Stimulated activated CD4-positive, alpha-beta T cell treated with anti-CD3 and anti-CD28 coated beads, Interleukin-2, amount 100 ng/mL, for 24 hours (primary cell): ENCODE measurements at places on chromosomes 2 and 18.

DNA sequence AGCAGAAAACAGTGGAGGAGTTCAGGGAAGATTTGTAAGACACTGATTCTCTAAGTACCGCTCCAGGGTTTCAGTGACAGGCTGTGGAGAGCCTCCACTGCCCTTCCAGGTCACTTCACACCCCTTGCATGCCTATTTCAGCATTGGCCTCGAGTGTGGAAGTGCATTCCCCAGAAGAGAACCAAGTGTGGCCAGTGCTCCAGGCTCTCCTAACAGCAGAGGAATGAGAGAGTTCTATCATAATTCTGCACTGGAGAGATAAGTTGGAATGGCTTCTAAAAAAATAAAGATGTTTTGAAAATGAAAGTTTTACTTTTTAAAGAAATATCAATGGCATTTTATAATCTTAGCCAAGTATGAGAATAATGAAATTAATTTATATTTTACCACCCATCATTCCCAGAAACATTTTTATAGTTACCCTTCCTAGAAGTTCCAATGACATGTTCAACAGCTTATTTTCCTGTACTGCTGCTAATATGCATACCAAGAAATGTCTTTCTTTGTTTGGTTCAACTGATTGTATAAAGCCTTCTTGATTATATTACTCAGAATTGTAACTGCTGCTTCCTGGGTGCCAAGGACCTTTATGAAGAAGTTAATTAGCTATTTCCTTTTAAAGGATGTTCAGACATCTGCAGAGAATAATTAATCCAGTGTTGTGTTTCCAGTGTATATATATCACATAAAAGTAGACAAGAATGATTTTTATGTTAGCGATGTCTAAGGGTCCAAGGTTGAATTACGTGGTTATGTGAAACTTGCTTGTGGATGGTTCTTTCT is 61.0 kb upstream of the SERPINE2 start:
- DNase-seq: no peak

- DNase-seq: peak; percentile 20
Observed at GRCh38 chr2:170324640-170325046, 146.7 kb downstream of the MYO3B start.

DNA sequence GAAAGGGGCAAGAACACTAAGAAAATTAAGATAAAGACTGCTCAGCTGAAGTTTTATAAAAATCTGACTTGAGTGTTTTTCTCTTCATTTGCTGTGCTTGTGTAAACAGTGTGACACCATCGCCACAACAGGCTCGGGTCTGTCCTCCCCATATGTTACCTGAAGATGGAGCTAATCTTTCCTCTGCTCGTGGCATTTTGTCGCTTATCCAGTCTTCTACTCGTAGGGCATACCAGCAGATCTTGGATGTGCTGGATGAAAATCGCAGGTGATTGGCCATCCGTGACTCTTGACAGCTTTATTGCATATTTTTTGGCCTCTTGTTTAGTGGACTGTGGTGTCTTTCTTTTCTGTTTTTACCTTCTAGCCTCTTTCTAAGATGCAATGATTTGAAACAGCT is 22.1 kb downstream of the MFF start:
- no peak for DNase-seq

- DNase-seq: no peak
Observed at GRCh38 chr2:54579682-54580620, 123.8 kb downstream of the SPTBN1 start.

- DNase-seq: no peak
Observed at GRCh38 chr18:55732227-55733106, 144.5 kb upstream of the TCF4 start.
